ENCODE measurements at places on chromosomes 4 and X. TPM values are rescaled to one million over a fixed set of nuclear protein-coding genes. Genes with fewer than 3 reads are reported as not detected.
A peak's percentile ranks its signal among the peaks of the same experiment; 100 is the strongest.

The GYPB gene
- total RNA-seq, result not detected

The MBNL3 gene
- 55.3 TPM for total RNA-seq

The ZNF157 gene
- total RNA-seq, result 0.47 TPM

The CHRNA9 gene
- total RNA-seq, result not detected

DNA sequence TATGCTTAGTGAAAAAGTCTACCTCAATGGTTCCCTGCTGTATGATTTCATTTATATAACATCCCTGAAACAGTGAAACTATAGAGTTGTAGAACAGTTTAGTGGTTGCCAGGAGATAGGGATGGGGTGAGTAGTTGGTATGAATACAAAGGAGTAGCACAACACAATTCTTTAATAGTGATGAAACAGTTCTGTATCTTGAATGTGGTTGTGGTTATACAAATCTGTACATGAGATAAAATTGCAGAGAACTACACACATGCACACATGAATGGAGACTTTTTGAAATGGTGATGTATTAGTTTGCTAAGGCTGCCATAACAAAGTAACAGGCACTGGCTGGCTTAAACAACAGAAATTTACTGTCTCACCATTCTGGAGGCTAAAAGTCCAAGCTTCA, 677.1 kb downstream of the ADGRL3 start:
- H3K4me1 ChIP-seq, result no peaks in the 10 kb centered on the region
- H3K27ac ChIP-seq, result no peak overlapping the region
- H3K36me3 ChIP-seq, result no peaks in the 10 kb centered on the region
- H3K4me3 ChIP-seq, result no peak overlapping the region

DNA sequence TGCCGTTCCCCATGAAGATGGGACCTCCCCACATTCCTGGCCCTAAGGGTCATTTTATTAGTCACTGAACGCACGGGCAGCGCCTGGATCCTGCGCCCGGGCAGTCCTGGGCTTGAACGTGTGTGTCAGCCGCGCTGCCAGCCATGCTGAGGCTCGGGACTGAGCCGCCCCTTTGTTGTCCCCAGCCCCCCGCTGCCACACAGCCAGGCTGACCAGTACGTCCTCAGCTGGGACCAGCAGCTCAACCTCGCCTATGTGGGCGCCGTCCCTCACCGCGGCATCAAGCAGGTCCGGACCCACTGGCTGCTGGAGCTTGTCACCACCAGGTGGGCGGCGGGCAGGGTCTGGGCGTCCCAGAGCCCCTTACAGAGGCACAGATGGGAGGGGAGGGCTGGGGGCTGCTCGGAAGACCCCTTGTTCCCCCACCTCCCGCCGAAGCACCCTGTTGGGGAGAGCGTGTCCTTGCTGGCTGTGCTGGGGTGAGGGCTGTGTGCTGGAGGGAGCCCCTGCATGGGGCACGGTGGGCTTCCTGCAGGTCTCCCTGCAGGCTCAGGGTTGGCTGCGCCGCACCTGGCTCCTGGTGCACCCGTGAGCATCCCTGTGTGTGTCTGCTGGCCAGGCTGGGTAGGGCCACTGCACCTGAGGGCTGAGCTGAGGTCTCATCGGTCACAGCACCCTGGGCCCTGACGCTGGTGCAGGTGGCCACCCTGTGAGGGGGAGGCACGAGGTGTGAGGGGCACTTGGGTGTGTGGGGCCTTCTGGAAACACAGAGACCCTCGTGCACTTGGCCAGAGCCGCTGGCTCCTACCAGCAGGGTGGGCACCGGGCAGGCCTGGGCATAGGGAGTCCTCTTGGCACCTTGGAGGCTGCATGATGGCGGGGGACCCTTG, 1.0 kb downstream of the IDUA start:
- H3K36me3 ChIP-seq, result peaks cover 5% of the 10 kb centered on the region
- peaks cover 30% of the 10 kb centered on the region for H3K4me1 ChIP-seq
- no peak for DNase-seq
- H3K27ac ChIP-seq, result peak overlapping the region; percentile 17

- no peak overlapping the region for H3K4me3 ChIP-seq
- H3K27ac ChIP-seq, result no peak overlapping the region
- H3K4me1 ChIP-seq, result peaks cover 12% of the 10 kb centered on the region
- H3K36me3 ChIP-seq, result no peaks in the 10 kb centered on the region
- H3K27me3 ChIP-seq, result no peaks in the 10 kb centered on the region
These were observed 16.8 kb upstream of the TMEM131L start for GRCh38 chr4:153449338-153449737.
